NCI-H1105 treated with DMSO at 0.1 percent for 48 hours (cell line): ENCODE measurements at places on chromosomes 1 and 21.

DNA sequence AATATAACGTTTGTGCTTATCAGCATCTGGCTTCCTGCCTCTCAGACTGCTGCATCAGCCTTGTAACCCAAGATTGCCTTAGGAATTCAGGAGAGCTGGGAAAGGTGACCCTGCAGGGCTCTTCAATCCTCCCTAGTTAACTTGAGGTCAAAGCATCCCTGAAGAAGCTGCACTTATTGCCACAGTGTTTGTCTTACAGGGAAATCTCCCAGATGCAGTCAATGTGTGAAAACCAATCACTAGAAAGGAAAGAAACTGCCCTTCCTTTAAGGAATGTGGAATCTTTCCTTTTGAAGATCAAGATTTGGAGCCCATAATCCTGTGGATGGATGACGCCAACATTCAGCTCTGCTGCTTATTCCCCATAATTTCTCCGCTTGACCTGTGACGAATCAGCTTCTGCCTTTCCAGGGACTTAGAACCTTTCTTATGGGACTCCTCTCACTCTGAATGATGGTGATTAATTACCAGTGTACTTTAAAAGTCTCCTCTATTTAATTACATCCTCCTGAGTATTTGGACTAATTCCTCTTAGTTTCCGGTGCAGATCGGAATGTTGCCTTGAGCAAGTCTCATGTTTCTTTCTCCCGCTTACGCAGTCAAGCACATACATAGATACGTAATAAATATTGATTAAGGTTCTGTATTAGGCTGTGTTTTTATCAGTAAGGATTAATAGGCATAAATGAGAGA, 14.4 kb downstream of the ADAMTS5 start:
- no peak for DNase-seq

- DNase-seq: no peak
Observed at GRCh38 chr1:93728480-93729131, 47.0 kb upstream of the BCAR3 start.

- no peak for DNase-seq
Observed at GRCh38 chr1:30668024-30668423, 55.4 kb downstream of the MATN1 start.

GRCh38 chr1:8423269-8423691, 105.4 kb downstream of the SLC45A1 start:
- peak; percentile 40 for DNase-seq

DNA sequence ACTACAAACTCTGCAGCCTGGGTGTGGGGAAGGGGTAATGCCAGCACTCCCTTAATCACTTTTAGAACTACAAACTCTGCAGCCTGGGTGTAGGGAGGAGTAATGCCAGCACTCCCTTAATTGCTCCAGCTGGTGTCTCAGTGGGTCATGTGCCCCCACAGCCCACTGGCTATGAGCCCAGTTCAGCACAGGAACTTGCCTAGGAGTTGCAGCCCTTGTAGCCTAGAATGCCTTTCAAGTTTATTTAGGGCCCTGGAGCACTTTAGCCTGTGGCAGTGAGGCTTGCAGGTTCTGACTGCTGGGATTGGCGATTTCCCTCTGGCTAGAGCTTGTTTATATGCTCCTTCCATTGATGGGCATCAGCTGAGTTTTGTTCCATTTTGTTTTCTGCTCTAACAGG, 17.1 kb downstream of the VN1R5 start:
- no peak for DNase-seq

- peak; percentile 44 for DNase-seq
Observed at GRCh38 chr1:218339267-218339831, 5.8 kb upstream of the TGFB2 start.

DNA sequence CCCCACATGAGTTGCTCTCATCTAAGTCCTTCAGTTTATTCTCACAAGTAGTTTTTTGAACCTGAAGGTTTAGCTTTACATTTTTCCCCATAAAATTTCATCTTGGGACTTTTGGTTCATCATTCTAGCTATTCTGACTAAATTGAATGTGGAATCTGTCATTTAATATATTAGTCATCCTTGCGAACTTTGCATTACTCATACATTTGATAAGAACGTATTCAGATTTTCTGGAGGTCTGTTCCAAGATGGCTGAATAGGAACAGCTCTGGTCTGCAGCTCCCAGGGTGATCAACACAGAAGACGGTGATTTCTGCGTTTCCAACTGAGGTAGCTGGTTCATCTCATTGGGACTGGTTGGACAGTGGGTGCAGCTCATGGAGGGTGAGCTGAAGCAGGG, 59.8 kb upstream of the CSF1 start:
- no peak for DNase-seq

DNA sequence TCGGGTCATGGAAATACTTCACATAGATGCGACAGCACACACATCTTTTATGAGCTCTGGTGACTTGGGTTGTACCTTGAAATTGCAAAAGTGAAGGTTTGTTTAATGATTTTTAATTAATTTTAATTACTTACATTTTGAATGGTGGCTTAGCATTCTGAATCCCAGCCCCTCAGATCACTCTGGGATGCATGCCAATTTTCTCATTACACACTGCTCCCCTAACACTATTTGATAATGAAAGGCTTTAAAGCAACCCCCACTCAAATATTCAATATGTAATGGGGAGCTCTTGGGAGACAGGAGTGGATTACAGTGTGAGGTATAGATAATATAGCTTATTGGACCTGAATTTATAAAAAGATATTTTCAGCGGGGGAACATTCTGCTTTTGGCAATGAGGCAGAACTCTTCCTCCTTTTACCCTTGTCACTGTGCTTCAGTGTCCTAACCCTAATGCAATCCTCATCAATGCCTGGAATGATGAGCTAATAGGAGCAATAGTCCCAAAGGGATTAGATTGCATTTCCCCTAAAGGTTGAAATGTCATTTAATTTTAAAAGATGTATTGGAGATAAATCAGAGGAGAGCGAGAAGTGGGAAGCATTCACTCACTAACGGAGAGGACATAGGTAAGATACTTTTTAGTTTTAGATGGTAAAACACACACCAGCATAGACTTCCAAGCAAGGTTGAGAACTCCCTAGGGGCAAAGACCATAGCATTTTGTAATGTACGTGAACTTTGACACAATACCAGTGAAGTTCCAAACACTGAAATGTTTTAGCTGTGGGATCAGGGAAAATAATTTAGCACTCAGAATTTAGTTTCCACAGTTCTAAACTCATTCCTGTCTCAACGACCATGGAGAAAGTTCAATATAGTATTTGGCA, 384.1 kb upstream of the PLXNA2 start:
- DNase-seq: peak; percentile 90

- DNase-seq: no peak
Observed at GRCh38 chr1:8364528-8365442, 46.9 kb downstream of the SLC45A1 start.

DNA sequence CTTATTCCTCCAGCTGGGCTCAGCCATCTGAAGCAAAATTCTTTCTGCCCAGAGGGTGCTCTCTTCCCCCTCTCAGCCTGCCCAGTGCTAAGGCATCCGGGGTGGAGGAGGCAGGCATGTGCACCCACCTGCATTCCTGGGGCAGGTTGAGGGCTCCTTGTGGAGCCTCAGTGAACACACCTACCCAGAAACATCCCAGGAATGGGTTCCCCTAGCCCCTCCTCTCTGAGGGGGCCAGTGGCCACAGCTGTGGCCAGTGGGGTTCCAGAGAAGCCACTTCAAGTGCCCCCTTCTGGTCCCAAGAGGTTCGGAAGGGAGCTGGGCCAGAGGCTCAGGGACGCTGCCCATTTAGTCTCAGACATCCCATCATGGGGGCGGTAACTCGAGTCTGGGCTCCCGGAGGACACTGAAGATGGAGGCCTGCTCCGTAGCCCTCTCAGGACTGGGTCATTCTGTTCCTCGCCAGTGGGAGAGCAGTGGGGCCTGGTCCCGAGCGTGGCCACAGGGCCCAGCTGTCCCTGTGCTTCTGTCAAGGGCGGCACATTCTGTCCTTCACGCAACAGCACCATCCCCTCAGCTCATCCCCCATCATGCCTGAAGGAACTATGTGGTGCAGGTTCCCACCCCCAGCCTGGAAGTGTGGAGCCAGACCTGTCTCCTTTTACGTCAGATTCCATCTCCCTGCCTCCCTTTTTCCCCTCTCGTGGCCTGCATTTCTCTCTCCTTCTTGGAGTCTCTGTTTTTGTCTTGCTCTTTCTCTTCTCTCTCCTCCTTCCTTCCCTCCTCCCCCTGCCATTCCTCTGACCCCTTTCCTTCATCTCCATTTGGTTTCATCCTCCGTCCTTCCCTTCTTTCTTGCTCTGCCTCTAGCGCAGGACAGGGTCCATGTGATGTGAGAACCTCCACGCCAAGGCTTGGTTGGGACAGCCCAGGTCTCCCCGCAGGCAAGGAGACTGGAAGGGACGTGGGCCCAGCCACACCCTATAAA, 49.6 kb upstream of the KDM4A start:
- no peak for DNase-seq

- DNase-seq: no peak
Observed at GRCh38 chr1:223227486-223228196, 84.6 kb upstream of the TLR5 start.

DNA sequence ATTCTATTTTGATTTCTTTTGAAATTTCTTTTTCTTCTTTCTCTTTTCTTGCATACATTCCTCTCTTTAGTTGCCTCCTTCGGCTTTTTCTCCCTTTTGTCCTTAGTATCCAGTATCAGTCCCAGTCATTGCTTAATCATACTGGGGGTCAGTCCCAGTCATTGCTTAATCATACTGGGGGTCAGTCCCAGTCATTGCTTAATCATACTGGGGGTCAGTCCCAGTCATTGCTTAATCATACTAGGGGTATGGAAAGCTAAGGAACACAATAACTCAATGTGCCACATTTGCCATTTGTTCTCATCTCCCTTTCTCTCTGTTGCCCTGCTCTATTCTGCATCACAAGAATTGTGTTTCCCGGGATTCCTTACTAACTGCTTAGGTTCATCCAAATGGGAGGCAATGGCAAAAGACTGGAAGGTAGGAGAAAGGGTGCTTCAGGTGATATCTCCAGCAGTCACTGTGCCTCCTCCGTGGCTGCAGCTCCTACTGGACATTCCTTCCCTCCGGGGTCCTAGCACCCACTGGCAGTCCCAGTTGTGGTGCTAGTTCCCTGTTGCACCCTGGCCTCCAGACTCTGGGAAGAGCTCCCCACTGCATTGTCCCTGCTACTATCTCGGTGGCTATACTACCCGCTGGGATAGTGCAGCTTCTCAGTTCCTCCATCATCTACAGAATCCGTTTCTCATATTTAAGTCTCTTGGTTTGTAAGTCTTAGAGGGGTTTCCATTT, 32.6 kb upstream of the LAMC1 start:
- DNase-seq: no peak

DNA sequence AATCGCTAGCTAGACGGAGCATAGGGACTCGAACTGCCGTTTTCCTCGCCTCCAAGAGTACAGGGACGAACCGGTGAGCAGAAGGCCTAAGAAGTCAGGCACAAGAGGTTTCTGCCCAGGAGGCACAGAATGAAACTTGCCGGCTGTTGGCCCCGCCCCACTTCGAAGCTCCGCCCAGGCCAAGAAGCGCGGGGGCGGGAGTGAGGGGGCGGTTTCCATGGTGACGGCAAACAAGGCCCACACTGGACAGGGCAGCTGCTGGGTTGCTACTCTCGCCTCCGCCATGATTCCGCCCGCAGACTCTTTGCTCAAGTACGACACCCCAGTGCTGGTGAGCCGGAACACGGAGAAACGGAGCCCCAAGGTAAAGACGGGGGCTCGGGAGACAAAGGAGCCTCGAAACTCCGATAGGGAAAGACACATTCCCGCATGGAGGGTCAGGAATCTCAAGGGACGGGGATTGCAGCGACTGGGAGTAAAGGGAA, at the start of gene DNALI1:
TSS of gene DNALI1 (plus strand) at position 229 of the 485 bp plus-strand sequence. CDS start at position 284, 55 bp downstream.
- DNase-seq: peak; percentile 87

GRCh38 chr1:69511426-69512192, 56.1 kb upstream of the LRRC7 start:
- DNase-seq: no peak

- DNase-seq: no peak
Observed at GRCh38 chr1:231971397-231972110, 345.0 kb downstream of the DISC1 start.

GRCh38 chr1:203652724-203653461, 26.3 kb downstream of the ATP2B4 start:
- DNase-seq: no peak

DNA sequence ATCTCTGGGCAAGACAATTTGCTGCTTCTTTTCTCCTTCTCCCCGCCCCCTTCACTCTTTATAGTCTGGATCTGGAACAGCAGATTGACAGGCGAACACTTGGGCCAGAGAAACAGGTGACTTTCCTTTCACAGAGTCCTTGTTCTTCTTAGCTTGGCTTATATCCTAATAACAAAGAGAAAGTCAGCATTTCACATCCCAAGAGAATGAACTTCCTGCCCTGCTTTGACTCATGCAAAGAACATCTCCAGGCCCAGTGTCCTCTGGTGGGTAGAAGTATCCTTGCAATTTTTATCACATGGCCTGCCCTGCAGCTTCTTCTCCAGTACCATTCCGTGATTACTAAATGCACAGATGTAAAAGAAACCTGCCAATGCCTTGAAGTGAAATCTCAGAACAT, 764.4 kb downstream of the ADGRL2 start:
- DNase-seq: no peak

DNA sequence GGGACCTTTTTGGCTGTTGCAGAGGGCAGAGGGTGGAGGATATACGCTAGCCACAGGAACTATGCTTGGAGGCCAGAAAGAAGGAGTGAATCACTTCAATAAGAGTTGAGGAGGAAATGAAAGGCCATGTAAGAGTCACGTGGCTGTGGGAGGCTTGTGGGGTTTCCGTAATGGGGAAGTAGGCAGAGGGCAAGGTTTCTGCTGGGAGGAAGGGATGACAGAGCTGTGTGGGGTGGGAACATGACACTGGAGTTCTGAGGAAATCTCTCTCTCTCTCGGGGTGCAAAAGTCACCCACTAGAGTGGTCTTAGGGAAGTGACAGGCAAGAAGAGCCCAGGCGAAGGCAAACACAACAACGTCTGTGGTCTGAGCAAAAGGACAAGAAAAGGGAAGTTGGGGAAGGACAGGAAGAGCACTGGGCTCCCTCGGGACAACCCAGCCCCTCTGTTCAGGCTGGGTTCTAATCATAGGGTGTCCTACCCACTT, 3.9 kb upstream of the CD1C start:
- no peak for DNase-seq

- DNase-seq: no peak
Observed at GRCh38 chr1:35361638-35362037, 93.1 kb downstream of the ZMYM4 start.

GRCh38 chr1:214019499-214019898, 31.7 kb downstream of the PROX1 start:
- peak; percentile 82 for DNase-seq

- no peak for DNase-seq
Observed at GRCh38 chr1:110645821-110646735, 28.7 kb downstream of the KCNA3 start.

- DNase-seq: no peak
Observed at GRCh38 chr1:118659646-118660045, 328.5 kb downstream of the TBX15 start.
